ENCODE measurements at places on chromosomes 11 and 22.
A peak's percentile ranks its signal among the peaks of the same experiment; 100 is the strongest.

- no peak overlapping the region for H3K27ac ChIP-seq
- no peak overlapping the region for H3K4me3 ChIP-seq
- peaks cover 99% of the 10 kb centered on the region for H3K36me3 ChIP-seq
- peaks cover 7% of the 10 kb centered on the region for H3K4me1 ChIP-seq
These were observed 4.7 kb upstream of the RANBP1 start for GRCh38 chr22:20111045-20111688.

DNA sequence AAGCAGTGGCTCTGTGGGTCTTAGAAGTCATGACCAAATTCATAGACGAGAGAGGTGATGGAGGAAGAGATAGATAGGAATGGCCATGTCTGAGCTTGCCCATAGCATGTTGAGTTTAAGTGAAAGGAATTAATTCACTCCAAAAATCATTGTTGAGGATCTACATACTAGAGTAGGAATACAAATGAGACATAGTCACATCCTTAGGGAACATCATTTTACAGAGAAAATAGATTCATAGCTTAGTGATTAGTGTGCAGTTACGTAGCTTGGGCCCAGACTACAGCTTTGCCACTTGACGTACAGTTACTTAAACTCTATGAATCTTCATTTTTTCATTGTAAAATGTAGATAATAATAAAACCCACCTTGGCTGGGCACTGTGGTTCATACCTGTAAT lies 21.4 kb upstream of the BMAL1 start:
- no peaks in the 10 kb centered on the region for H3K27me3 ChIP-seq
- no peaks in the 10 kb centered on the region for H3K36me3 ChIP-seq
- H3K4me1 ChIP-seq: peaks cover 16% of the 10 kb centered on the region

- no peaks in the 10 kb centered on the region for H3K4me1 ChIP-seq
- no peaks in the 10 kb centered on the region for H3K27me3 ChIP-seq
- DNase-seq: peak; percentile 76
- peak overlapping the region; percentile 32 for H3K4me3 ChIP-seq
- H3K27ac ChIP-seq: no peak overlapping the region
These were observed 63.9 kb downstream of the MYO7A start for GRCh38 chr11:77191823-77192495.

DNA sequence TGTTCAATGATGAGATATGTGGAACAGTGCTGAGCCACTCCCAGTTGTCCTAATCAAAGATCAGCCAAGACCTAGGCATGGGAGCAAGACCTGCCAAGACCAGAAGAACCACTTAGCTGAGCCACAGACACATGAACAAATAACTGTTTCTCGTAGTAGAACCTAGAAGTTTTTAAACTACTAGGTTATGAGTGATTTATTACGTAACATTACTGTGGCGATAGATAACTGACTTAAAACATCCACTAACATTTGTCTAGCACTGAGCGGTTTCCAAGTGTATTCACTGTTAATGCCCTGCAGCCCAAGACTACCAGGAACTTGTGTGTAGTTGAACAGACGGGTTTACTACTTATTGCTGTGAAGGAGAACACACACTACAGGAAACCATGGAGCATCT lies 120.4 kb downstream of the SERGEF start:
- no peaks in the 10 kb centered on the region for H3K36me3 ChIP-seq
- H3K4me1 ChIP-seq: no peaks in the 10 kb centered on the region
- H3K4me3 ChIP-seq: no peak overlapping the region
- H3K27ac ChIP-seq: no peak overlapping the region

- peaks cover 19% of the 10 kb centered on the region for H3K4me1 ChIP-seq
- H3K27me3 ChIP-seq: no peaks in the 10 kb centered on the region
- H3K27ac ChIP-seq: peak overlapping the region; percentile 55
- peak overlapping the region; percentile 45 for H3K4me3 ChIP-seq
- H3K36me3 ChIP-seq: peaks cover 27% of the 10 kb centered on the region
- no peak for DNase-seq
These were observed 42.5 kb upstream of the DLAT start for GRCh38 chr11:111982541-111983186.

DNA sequence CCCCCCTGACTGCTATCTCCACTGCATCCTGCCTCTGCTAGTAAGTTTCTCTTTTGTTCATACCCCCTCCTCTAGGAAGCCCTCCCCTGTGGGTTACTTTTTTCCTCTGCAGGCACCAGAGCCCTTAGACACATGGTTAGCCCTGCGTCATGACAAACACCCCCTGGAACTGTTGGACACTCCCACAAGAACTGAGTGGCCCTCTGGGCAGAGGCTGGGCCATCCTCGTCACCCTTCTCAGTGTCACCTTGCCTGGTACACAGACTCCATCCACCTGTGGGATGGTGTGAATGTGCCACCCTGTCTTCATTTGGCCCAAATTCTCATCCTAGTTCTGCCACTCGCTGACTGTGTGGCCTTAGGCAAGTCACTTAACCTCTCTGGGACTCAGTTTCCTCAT lies 4.1 kb upstream of the RAB3IL1 start:
- H3K27ac ChIP-seq: no peak overlapping the region
- H3K36me3 ChIP-seq: no peaks in the 10 kb centered on the region
- H3K27me3 ChIP-seq: peaks cover 24% of the 10 kb centered on the region
- no peak for DNase-seq
- H3K4me1 ChIP-seq: peaks cover 39% of the 10 kb centered on the region
- H3K4me3 ChIP-seq: no peak overlapping the region

- DNase-seq: no peak
- H3K36me3 ChIP-seq: no peaks in the 10 kb centered on the region
- H3K27me3 ChIP-seq: no peaks in the 10 kb centered on the region
These were observed 31.4 kb upstream of the TTC12 start for GRCh38 chr11:113282898-113283437.

GRCh38 chr11:31601635-31602282 lies 92.2 kb downstream of the ELP4 start:
- H3K27ac ChIP-seq: no peak overlapping the region
- H3K36me3 ChIP-seq: no peaks in the 10 kb centered on the region
- H3K27me3 ChIP-seq: no peaks in the 10 kb centered on the region
- no peak for DNase-seq
- H3K4me3 ChIP-seq: no peak overlapping the region

- H3K4me1 ChIP-seq: no peaks in the 10 kb centered on the region
- no peak overlapping the region for H3K27ac ChIP-seq
- DNase-seq: no peak
- H3K36me3 ChIP-seq: no peaks in the 10 kb centered on the region
- no peak overlapping the region for H3K4me3 ChIP-seq
- H3K27me3 ChIP-seq: no peaks in the 10 kb centered on the region
These were observed 34.7 kb downstream of the GDPD4 start for GRCh38 chr11:77266766-77267165.

- no peaks in the 10 kb centered on the region for H3K36me3 ChIP-seq
- no peaks in the 10 kb centered on the region for H3K4me1 ChIP-seq
- H3K27me3 ChIP-seq: no peaks in the 10 kb centered on the region
- DNase-seq: no peak
- H3K4me3 ChIP-seq: no peak overlapping the region
These were observed 1059.4 kb upstream of the CCDC90B start for GRCh38 chr11:84345597-84345996.

DNA sequence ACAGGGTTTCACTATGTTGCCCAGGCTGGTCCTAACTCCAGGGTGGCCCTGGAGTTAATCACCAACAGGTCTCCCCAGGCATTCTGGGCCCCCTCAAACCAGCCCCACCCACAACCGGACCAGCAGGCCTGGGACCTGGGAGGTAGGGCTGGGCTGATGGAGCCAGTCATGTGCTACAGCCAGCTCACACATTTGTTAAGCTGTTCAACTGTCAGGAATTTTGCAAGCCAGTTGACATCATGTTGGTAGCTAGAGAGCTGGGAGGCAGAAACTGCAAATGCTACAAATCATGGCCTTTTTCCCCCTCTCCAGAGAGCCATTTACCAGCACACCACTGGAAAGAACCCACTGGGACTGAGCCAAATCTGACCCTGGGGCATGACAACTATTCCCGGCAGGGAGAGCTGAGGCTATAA lies 6.8 kb downstream of the ARHGAP1 start:
- H3K4me1 ChIP-seq: peaks cover 28% of the 10 kb centered on the region
- peaks cover 78% of the 10 kb centered on the region for H3K36me3 ChIP-seq
- no peaks in the 10 kb centered on the region for H3K27me3 ChIP-seq
- no peak overlapping the region for H3K27ac ChIP-seq
- no peak overlapping the region for H3K4me3 ChIP-seq

DNA sequence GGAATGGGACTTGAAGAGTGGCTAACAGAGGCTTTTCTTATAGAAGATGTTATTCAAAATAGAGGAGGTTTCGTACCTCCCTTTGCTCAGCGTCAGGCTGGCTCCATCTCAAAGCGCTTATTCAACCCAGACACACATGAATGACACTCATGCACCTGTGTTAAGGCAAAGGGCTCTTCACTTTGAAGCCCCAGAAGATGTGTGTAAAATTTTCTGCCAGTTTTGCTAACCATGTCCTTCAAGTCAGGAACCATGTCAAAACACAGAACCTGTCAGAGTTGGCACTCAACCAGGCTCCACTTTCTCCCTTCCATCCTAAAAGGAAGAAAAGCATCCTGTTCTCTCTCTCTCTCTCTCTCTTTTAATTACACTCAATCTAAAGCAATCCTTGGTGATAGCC lies 352.8 kb upstream of the NARS2 start:
- no peaks in the 10 kb centered on the region for H3K4me1 ChIP-seq
- no peak for DNase-seq
- no peak overlapping the region for H3K4me3 ChIP-seq

- no peak overlapping the region for H3K4me3 ChIP-seq
- H3K36me3 ChIP-seq: no peaks in the 10 kb centered on the region
- H3K27me3 ChIP-seq: no peaks in the 10 kb centered on the region
- no peak for DNase-seq
- H3K4me1 ChIP-seq: no peaks in the 10 kb centered on the region
These were observed 27.4 kb upstream of the HEPHL1 start for GRCh38 chr11:93993747-93994146.

DNA sequence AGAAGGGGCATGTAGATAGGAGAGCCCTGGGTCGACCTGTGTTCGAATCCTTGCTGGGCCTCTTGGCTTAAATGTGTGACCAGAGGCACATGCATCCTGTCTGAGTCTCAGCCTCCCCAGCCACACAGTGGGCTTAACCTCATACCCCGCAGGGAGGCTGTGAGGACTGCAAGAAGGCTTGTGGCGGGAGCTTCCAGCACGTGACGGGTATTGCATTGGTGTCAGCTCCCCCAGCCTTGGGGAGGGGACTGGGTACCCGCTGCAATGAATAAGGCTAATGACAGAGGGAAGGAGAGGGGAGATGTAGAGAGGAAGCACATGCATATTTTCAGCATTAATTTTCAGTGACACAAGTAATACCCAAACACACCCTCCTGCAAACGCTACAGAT lies 8.1 kb downstream of the RASD2 start:
- H3K27ac ChIP-seq: no peak overlapping the region
- no peaks in the 10 kb centered on the region for H3K4me1 ChIP-seq
- no peak overlapping the region for H3K4me3 ChIP-seq

DNA sequence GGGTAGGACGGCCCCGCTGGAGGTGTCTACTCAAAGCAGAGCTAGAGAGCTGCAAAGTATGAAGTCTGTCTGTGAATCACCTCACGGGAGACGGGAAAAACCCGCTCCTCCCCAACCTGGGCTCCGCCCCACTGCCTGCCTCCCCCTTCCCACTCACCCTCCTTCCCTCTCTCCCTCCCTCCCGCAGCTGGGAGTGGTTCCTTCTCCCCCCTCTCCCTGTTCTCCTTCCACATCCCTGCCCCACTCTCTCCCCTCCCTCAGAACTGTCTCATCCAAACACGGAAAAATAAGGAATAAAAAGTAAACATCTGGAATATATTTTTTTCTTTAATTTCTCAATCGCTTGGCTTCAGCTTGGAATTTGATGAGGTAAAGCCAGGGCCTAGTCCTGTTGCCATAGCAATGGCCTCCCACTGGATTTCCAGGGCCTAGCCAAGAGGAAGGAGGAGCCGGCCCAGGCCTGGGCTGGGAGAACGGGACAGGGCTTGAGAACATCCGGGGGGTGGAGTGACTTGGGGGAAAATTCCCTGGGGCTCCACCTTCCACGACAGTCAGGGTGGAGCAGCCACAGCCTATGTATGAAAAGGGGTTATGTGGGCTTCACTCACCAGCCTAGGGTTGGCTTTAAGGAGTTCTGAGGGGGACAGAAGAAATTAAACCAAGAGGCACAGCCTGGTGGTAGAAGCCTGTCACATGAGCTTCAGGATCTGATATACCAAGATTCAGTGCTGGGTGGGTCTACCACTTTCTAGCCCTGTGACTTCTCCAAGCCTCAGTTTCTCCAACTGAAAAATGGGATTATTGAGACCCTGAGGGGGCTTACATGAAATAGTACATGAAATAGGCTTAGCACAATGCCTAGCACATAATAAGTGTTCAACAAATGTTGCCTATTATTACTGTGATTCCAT lies 2.2 kb downstream of the TNKS1BP1 start:
- peak overlapping the region; percentile 96 for H3K27ac ChIP-seq
- peaks cover 76% of the 10 kb centered on the region for H3K4me1 ChIP-seq
- H3K27me3 ChIP-seq: no peaks in the 10 kb centered on the region
- DNase-seq: peak; percentile 92

DNA sequence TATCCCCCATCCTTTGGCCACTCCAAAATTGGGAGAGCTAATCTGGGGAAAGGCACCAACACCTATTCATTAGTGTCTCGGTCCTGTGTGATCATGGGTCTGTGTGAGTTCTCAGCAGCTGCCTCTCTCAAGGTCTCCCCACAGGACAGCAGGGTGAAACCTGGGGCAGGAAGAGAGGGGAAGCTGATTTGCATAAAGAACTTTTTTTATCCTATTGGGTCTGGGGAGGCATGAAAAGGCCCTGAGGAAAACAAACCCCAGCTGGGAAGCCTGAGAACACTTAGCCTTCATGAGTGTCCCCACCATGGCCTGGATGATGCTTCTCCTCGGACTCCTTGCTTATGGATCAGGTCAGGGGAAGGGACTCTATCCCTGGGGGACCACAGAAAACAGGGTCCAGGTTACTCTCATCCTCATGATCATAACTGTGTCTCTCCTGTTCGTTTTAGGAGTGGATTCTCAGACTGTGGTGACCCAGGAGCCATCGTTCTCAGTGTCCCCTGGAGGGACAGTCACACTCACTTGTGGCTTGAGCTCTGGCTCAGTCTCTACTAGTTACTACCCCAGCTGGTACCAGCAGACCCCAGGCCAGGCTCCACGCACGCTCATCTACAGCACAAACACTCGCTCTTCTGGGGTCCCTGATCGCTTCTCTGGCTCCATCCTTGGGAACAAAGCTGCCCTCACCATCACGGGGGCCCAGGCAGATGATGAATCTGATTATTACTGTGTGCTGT lies 116.0 kb upstream of the TOP3B start:
- H3K27ac ChIP-seq: no peak overlapping the region
- peaks cover 22% of the 10 kb centered on the region for H3K27me3 ChIP-seq
- no peaks in the 10 kb centered on the region for H3K4me1 ChIP-seq
- DNase-seq: no peak
- no peaks in the 10 kb centered on the region for H3K36me3 ChIP-seq

GRCh38 chr11:3001496-3001895 lies 9.4 kb upstream of the NAP1L4 start:
- H3K27ac ChIP-seq: no peak overlapping the region
- H3K4me3 ChIP-seq: no peak overlapping the region
- DNase-seq: no peak
- H3K36me3 ChIP-seq: peaks cover 73% of the 10 kb centered on the region

- DNase-seq: peak; percentile 30
- peaks cover 8% of the 10 kb centered on the region for H3K27me3 ChIP-seq
- H3K4me3 ChIP-seq: no peak overlapping the region
- H3K27ac ChIP-seq: no peak overlapping the region
These were observed 2.4 kb upstream of the SSTR3 start for GRCh38 chr22:37214731-37215030.
